ENCODE measurements at places on chromosomes 16 and 17. TPM values are rescaled to one million over a fixed set of nuclear protein-coding genes. Genes with fewer than 3 reads are reported as not detected.

- H3K4me1 ChIP-seq, result peaks cover 28% of the 10 kb centered on the region
- no peak for DNase-seq
- H3K27me3 ChIP-seq, result no peaks in the 10 kb centered on the region
- peaks cover 73% of the 10 kb centered on the region for H3K36me3 ChIP-seq
- H3K4me3 ChIP-seq, result no peak overlapping the region
Observed at GRCh38 chr16:252366-253337, 18.0 kb downstream of the FAM234A start.

The PLXDC1 gene
- total RNA-seq, result 3.1 TPM

The ABCA10 gene
- total RNA-seq, result 2.1 TPM

GRCh38 chr17:1711804-1712203, 1.6 kb upstream of the TLCD2 start:
- DNase-seq, result no peak
- H3K4me1 ChIP-seq, result peaks cover 73% of the 10 kb centered on the region
- no peak overlapping the region for H3K27ac ChIP-seq
- no peaks in the 10 kb centered on the region for H3K27me3 ChIP-seq
- no peak overlapping the region for H3K4me3 ChIP-seq

GRCh38 chr16:63100082-63100481, 1063.8 kb upstream of the CDH8 start:
- H3K27ac ChIP-seq, result no peak overlapping the region
- H3K4me3 ChIP-seq, result no peak overlapping the region
- DNase-seq, result no peak
- H3K27me3 ChIP-seq, result no peaks in the 10 kb centered on the region
- H3K36me3 ChIP-seq, result no peaks in the 10 kb centered on the region
